ENCODE measurements at places on chromosomes 3 and 15. TPM values are rescaled to one million over a fixed set of nuclear protein-coding genes. Genes with fewer than 3 reads are reported as not detected.

Gene PTX3
- total RNA-seq: 19.8 TPM

Gene CSPG5
- 0.63 TPM for total RNA-seq

Gene SUCNR1
- 12.4 TPM for total RNA-seq

Gene PP2D1
- total RNA-seq: not detected

Gene POTEB3
- total RNA-seq: not detected

Gene NTRK3
- total RNA-seq: 3.2 TPM

Gene MAP6D1
- total RNA-seq: 3.0 TPM

Gene SKOR1
- total RNA-seq: 0.81 TPM

Gene PLCB2
- total RNA-seq: 1.7 TPM

Gene SLC28A2
- not detected for total RNA-seq

Gene ZNF774
- 13.1 TPM for total RNA-seq

Gene SST
- not detected for total RNA-seq

Gene CYP11A1
- total RNA-seq: 0.54 TPM

Gene CCR8
- not detected for total RNA-seq

Gene ISL2
- not detected for total RNA-seq

Gene GFM1
- 62.3 TPM for total RNA-seq

Measured in thyroid gland (tissue), 4 donors.